ENCODE measurements at places on chromosomes 12 and 14.

DNA sequence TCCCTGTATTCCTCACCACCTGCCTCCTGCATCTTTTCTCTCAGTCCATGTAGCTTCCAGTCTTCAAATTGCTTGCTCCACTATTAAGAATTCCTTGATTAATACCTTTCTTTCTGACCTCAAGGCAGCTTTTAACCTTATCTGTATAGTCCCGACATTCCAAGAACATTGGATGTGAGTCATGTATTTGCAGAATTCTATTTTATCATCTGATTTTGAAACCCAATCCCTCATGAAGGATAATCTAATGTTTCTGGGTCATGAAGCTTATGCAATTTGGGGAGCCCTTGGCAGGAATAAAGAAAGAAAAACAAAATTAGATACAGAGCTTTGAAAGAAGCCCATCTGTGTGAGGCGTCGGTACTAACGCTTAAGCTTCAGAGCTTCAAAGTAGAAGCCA lies 63.4 kb upstream of the CCND2 start:
- no peak for DNase-seq

DNA sequence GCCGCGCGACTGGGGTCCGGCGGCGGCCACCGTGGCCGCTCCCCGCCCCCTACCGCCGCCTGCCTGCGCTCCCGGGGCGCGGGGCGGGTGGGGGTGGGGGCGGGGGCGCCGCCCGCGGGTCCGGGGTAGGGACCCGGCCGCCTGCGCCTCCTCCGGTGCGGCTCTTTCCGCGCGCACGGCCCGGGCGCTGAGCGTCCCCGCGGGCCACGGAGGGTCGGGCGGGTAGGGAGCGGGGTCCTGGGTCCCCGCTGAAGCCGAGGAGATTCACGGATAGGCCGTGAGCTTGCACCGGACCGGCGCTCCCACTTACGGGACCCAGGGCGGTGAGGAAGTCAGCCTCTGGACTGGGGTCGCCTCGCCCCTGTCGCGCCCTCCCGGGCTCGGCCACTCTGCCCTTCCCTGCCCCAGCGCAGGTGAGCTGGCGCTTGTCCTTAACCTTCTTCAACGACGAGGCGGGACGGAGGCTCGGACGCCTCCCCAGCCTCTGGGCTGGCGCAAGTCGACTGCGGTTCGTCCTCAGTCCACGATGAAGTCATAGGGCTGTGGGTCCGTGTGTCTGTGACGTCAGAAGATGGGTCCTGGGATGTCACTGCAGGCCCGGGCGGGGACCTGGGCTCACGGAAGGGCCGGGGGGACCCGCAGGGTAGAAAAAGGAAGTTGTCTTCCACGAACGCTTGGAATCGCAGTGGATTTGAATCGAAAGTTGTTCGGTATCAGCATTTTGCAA lies 514 bp downstream of the FBXO34 start:
- DNase-seq: peak; percentile 77

- no peak for DNase-seq
Observed at GRCh38 chr14:69617796-69618195, 6.4 kb downstream of the SUSD6 start.

DNA sequence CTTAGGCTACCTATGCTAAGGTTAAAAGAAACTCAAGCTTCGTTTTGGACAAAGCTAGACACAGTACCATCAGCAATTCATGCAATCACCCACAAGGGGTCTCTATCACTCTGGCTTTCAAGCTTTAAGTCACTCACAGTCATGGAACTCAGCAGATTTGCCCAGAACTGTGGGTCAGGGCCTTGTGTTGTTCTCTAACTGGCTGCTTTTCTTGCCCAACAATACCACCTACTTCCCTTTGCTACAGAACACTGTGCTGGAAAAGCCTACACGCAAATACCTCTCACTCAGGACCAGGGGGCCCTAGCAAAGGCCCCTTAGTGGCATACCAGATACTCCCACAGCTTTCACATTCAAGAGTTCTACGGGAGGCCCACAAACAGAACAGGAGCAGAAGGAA lies 9.1 kb downstream of the NEMP1 start:
- no peak for DNase-seq
